Right cardiac atrium (tissue), 5 donors: ENCODE measurements at places on chromosomes 1 and 21. TPM values are rescaled to one million over a fixed set of nuclear protein-coding genes. Genes with fewer than 3 reads are reported as not detected.
A peak's percentile ranks its signal among the peaks of the same experiment; 100 is the strongest.

CNKSR1 gene
- 0.62 TPM for total RNA-seq

UBXN11 gene
- 18.5 TPM for total RNA-seq

DNA sequence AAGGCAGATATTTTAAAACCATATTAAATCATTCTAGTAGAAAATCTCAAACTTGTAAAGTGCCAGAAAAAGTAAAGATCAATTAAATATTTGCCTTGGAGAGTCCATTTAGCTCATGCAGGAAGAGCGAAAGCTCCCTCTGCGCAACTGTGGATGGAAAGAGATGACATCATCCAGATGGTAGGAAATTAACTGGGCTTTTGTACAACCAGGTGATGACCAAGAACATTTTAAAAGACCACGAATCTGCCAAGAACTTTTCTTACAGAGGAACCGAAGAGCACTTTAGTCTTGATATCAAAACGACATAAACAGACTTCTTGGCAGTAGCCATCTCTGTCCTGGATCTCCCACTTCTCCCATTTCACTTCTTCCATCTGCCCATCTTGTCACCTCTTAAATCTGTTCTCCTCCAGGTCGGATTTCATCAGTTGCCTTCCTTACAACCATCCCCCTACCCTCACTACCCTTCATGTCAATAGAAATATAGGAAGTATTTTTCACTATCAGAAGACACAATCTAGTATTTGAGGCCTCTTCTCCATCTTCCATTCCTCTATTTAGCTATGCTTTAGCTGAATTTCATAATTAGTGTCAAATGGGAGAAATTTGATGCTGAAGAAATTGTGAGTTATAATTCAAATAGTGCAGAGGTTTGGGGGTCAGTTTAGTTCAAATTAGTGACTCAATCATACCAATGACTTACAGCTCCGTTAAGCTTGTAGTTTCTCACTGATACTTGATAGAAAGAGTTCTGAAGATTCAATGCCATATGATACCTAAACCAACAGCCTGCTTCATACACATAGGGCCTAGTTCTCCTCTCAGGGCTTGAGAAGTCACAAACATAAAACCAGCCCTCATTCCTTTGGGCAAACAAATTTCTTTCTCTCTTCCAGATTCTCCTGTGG is 22.0 kb upstream of the DNASE2B start:
- no peak for DNase-seq

- DNase-seq = peak; percentile 10
These were observed 924.0 kb downstream of the LTN1 start for GRCh38 chr21:28068455-28069358.

- DNase-seq = no peak
These were observed 287.6 kb downstream of the AKT3 start for GRCh38 chr1:243562473-243562872.

RRP1B gene
- total RNA-seq = 11.2 TPM

- DNase-seq = no peak
These were observed 14.8 kb downstream of the AVPR1B start for GRCh38 chr1:206102292-206102936.

DNA sequence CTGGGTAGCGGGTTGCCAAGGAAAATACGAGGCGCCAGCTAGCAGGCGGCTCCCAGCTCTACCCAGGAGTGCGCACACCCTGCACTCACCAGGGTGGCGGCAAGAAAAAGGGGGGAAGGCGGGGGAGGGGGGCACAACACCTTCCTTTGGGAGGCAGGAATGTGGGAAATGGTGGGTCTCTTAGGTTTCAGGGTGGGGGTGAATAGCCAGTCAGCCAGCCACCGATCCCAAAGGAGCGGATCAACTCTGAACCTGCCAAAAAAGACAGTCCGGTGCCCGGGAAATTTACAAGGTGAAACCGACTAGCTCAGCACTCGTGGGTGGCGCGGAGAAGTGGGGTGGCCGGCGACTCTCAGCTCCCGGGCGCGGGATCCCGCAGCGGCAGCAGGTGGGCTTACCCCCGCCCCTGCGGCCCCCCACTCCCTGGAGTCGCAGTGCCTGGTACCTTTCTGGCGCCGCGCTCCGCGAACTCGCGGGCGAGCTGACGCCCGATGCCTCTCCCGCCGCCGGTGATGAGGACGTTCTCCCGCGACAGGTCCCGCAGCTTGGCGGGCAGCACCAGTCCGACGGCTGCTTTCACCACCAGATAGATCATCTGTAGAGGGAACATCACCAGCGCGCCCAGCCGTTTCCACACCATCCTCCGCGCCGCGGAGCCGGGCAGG is 1.2 kb downstream of the DHRS3 start:
- DNase-seq = peak; percentile 84

- DNase-seq = no peak
These were observed 9.5 kb downstream of the CD5L start for GRCh38 chr1:157831968-157832626.

DISC1 gene
- total RNA-seq = 5.8 TPM

- DNase-seq = no peak
These were observed 81.3 kb upstream of the LYST start for GRCh38 chr1:235947989-235948388.

SEMA4A gene
- total RNA-seq = 3.4 TPM

DNA sequence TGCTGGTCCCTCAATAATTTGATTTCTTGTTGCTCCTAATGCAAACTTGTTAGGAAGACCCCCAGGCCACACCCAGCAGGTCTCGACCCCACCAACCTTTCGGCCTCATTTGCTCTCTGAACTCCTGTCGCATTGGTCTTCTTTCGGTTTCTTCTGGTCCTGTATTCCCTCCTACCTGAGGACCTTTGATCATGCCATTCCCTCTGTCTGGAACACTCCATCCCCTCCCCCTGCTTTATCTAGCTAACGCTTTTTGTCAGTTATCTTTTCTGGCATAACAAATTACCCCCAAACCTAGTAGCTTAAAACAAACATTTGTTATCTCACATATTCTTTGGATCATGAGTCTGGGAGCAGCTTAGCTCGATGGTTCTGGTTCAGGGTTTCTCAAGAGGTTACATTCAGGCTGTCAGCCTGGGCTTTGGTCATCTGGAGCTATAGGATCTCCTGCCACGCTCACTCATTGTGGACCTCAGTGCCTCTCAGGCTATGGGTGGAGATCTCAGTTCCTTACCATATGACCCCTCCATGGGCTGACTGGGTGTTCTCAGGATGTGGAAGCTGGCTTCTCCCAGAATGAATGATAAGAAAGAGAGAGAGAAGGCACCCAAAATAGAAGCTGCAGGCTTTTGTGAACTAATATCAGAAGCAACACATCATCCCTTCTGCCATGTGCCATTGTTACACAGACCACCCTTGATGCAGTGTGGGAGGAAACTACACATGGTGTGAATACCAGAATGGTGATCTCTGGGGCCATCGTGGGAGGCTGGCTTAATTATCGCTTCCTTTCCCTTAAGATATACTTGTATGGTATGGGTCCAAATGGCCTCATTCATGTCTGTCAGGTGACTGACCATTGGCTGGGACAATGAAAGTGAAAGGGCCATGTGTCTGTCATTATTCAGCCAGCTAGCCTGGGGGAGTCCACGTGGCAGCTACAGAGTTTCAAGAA is 29.1 kb upstream of the BCAR3 start:
- DNase-seq = no peak

PEX14 gene
- 22.9 TPM for total RNA-seq

- DNase-seq = no peak
These were observed 10.8 kb downstream of the MAGI3 start for GRCh38 chr1:113401067-113401466.
